A673 (cell line): ENCODE measurements at places on chromosomes 5 and 9. TPM values are rescaled to one million over a fixed set of nuclear protein-coding genes. Genes with fewer than 3 reads are reported as not detected.

NIM1K gene
- total RNA-seq, result 0.41 and 0.55 TPM in 2 replicates

CCDC192 gene
- not detected in 2 replicates for total RNA-seq

RFESD gene
- total RNA-seq, result 2.4 and 3.5 TPM in 2 replicates

NR2F1 gene
- total RNA-seq, result 3.0 and 3.5 TPM in 2 replicates

SHOC1 gene
- total RNA-seq, result not detected in 2 replicates

FOXD4L3 gene
- total RNA-seq, result not detected in 2 replicates

SPINK13 gene
- total RNA-seq, result not detected in 2 replicates

ENHO gene
- total RNA-seq, result 1.2 and 2.8 TPM in 2 replicates

GMCL2 gene
- not detected in 2 replicates for total RNA-seq

DNA sequence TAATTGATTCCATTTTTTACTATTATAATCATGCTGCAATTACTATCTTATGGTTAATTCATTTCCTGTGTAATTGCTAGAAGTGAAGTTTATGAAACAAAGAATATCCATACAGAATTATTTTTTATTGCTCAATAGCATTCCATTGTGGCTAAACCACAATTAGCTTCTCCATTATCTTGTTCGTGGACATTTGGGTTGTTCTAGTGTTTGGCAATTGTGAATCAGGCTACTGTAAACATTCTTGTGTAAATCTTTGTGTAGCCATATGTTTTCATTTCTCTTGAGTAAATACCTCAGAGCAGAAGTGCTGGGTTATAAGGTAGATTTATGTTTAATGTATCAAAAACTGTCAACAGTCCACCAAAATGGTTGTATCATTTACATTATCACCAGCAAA is 341.1 kb downstream of the MAT2B start:
- no peak overlapping the region for H3K4me3 ChIP-seq
- no peaks in the 10 kb centered on the region for H3K36me3 ChIP-seq
- no peak overlapping the region for H3K27ac ChIP-seq
- H3K27me3 ChIP-seq, result no peaks in the 10 kb centered on the region
- no peak for DNase-seq
- H3K4me1 ChIP-seq, result no peaks in the 10 kb centered on the region

DNA sequence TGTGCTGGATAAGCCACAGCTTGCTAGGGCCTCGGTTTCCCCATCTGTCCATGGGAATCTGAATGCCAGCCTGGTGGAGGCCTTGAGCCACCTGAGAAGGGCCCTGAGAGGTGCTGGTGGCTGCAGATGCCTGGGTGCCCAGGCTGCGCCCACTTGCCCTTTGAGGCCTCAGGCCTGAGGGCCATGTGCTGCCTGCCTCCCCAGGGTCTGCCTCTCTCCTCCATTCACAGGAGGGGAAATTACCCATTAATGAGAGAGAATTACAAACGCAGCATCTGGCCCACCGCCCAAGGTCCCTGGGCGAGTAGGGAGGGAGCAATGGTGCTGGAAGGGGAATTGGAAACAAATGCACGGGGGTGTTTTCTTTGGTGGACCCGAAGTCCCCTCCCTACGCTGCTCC is 59.6 kb downstream of the BARX1 start:
- no peak for DNase-seq
- no peak overlapping the region for H3K27ac ChIP-seq
- H3K4me3 ChIP-seq, result no peak overlapping the region
- no peaks in the 10 kb centered on the region for H3K36me3 ChIP-seq
- H3K27me3 ChIP-seq, result no peaks in the 10 kb centered on the region

DNA sequence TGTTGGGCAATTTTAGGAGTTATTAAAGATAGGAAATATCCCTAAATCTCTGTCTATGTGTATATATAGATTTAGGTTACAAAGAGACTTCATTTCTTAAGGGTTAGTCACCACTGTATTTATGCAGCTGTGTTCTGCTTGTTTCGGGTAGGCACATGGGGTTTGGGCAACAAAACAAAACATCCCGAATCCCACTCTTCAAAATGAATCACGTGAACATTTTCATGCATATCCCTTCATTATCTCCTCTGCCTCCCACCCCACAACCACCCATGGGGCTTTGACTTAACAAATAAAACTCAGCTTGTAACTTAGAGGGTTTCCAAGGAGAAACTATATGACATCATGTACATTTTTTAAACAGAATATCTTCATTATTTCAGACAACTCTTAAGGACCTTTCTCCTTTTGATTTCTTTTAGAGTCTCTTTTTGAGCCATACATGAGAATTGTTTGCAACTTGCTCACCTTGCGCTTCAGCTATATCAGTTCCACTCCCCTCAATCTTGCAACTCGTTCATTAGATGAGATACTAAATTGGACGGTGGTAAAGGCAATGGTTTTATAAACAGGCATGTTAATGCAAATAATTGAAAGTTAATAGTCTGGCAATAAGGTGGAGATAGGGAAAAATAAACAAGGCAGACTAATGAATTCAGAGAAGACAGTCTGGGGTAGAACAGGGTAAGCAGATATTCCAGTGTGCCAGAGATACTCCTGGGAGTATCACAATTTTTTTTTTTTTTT is 136.7 kb downstream of the CD180 start:
- no peak overlapping the region for H3K4me3 ChIP-seq
- no peaks in the 10 kb centered on the region for H3K27me3 ChIP-seq
- H3K27ac ChIP-seq, result no peak overlapping the region

DNA sequence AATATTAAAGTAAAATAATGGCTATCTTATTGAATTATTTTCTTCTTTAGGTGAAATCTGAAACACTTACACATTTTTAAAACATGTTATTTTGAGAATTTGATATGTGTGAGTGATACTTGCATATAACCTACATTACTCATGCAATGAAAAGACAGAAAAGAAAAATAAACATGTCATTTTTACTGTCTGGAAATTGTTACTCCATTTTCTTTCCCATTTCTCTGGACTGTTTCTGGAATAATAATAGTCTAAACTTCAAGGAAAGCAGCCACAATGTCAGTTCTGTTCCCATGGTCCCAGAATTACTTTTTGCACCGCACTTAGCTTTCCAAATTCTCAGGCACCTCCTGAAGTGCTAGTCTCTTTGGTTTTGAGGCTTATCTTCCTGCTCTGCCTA is 145.5 kb downstream of the PRR16 start:
- no peaks in the 10 kb centered on the region for H3K27me3 ChIP-seq
- H3K4me3 ChIP-seq, result no peak overlapping the region
- no peak for DNase-seq
- no peaks in the 10 kb centered on the region for H3K36me3 ChIP-seq
- H3K27ac ChIP-seq, result no peak overlapping the region

GRCh38 chr5:98785244-98785643 is 11.8 kb downstream of the RGMB start:
- H3K4me3 ChIP-seq, result no peak overlapping the region
- no peak overlapping the region for H3K27ac ChIP-seq
- no peaks in the 10 kb centered on the region for H3K27me3 ChIP-seq
- peaks cover 15% of the 10 kb centered on the region for H3K36me3 ChIP-seq

DNA sequence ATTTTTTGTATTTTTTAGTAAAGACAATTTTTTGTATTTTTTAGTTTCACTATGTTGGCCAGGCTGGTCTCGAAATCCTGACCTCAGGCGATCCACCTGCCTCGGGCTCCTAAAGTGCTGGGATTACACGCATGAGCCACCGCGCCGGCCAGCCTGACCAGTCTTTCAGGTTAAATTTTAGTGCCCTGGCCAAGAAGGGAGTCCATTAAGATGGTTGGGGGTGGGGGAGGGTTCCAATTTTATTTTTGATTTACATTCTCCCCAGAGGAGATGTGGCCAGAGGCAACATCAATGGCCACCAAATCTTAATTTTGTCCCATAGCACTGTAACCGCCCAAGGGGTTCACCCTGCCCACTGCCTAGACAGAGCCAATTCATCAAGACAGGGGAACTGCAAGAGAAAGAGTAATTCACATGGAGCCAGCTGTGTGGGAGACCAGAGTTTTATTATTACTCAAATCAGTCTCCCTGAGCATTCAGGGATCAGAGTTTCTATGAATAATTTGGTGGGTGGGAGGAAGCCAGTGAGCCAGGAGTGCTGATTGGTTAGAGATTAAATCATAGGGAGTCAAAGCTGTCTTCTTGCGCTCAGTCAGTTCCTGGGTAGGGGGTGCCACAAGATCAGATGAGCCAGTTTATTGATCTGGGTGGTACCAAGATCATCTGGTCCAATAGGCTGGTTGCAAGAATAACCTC is 24.7 kb downstream of the TBCA start:
- no peak overlapping the region for H3K4me3 ChIP-seq
- peak; percentile 22 for DNase-seq
- H3K4me1 ChIP-seq, result peaks cover 7% of the 10 kb centered on the region
- no peaks in the 10 kb centered on the region for H3K36me3 ChIP-seq

GRCh38 chr9:6171667-6172066 is 43.9 kb upstream of the IL33 start:
- no peaks in the 10 kb centered on the region for H3K27me3 ChIP-seq
- H3K4me3 ChIP-seq, result no peak overlapping the region
- H3K4me1 ChIP-seq, result no peaks in the 10 kb centered on the region
- H3K27ac ChIP-seq, result no peak overlapping the region

DNA sequence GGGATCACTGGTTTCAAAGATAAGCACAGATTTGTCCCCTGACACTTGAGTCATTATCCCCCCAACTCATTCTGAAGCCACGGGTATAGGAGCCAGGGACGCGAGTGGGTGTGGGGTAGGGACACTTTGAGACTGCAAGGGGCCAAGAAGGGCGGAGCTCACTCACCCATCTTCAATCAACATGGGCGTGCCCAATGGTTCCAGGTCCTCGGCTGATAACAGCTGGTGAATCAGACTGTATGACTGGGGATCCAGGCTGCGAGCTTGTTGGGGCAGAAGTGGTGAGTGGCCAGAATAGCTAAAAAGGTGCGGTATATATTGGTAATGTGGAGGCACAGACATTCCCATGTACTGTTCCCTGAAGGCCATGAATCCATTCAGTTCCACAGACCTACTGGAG is 30.7 kb upstream of the NR5A1 start:
- H3K4me1 ChIP-seq, result no peaks in the 10 kb centered on the region
- H3K4me3 ChIP-seq, result no peak overlapping the region
- H3K27me3 ChIP-seq, result no peaks in the 10 kb centered on the region
- H3K36me3 ChIP-seq, result no peaks in the 10 kb centered on the region
- H3K27ac ChIP-seq, result no peak overlapping the region

GRCh38 chr5:1007681-1008450 is 736 bp upstream of the NKD2 start:
- DNase-seq, result no peak
- peak overlapping the region; percentile 58 for H3K4me3 ChIP-seq
- H3K27me3 ChIP-seq, result no peaks in the 10 kb centered on the region
- peaks cover 31% of the 10 kb centered on the region for H3K4me1 ChIP-seq
- H3K36me3 ChIP-seq, result no peaks in the 10 kb centered on the region

DNA sequence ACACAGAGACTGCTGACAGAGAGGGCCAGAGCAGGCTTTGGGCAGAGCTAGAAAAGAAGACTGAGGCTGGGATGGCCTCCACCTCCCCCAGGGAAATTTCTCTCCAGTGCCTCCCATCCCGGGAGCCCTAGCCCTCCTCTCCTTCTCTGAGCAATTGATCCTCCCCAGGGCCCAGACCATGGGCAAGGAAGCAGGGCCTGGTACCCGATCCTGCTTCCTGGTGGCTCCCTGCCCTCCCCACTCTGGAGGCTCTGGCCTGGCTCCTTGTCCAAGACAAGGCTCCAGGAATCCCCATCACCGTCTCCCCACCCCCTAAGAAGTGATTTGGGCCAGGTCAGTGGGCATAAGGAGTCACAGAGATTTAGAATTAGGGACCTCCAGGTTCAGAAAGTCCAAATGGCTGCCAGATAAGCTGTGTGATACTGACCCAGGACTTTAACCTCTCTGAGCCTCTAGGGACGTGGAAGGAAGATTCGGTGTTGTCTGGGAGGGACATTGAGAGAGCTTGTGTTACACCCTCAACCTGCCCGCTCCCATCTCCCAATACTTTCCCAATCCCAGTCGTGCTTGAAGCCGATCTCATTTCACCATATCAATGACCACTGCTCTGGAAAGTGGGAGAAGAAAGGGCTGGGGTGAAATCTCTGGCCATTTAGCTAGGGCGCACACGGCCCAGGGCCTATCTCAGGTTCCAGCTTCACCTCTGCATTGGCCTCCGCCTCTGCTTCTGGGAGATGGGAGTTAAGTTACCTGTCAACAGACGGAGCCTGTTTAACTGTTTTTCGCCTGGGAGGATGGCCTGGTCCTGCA is 25.8 kb upstream of the KIF12 start:
- no peak overlapping the region for H3K27ac ChIP-seq
- no peaks in the 10 kb centered on the region for H3K27me3 ChIP-seq
- no peak overlapping the region for H3K4me3 ChIP-seq
- no peaks in the 10 kb centered on the region for H3K36me3 ChIP-seq
- H3K4me1 ChIP-seq, result no peaks in the 10 kb centered on the region

DNA sequence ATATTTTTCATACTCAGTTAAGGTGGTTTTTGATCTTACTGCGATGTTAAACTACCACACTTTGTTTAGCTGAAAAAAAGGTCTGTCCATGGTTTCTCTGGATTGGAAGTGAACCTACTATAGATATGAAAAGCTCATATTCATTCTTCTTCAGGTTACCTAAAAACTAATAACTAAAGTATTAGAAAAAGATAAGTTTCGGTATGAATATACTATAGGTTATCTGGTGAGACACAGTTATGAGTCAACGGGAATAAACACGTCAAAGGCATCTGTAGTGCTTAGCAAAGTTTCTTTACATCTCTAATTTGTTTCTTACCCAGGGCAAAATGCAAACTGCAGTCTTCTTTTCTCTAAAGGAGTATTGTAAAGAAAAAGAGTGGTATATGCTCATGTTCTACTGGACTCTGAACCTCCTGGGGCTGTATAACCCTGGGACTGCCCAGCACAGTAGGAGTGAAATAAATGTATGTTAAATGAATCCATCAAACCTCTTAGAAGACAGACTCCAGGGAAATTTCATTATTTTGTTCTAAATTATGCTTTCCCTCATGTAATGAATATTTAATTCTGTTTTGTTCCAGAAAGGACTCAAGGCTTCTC is 521.9 kb downstream of the PDE4D start:
- no peaks in the 10 kb centered on the region for H3K36me3 ChIP-seq
- H3K27me3 ChIP-seq, result no peaks in the 10 kb centered on the region
- no peaks in the 10 kb centered on the region for H3K4me1 ChIP-seq
- no peak overlapping the region for H3K4me3 ChIP-seq

DNA sequence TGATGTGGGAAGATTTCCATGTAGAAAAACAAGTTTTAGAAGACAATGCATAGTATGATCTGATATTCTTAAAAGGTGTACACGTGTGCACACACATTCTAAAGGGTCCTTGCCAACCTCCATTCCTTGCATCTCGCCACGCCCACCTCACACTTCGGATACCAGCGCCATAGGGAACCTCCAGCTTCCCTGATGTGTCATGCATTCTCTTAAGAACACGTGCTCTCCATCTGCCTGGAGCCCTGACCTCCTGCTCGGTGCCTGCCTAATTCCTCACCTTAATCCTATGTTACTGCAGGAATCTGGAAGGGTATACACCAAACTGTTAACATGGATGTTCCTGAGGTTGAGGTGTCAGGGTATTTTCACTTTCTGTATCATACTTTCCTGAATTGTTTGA is 63.1 kb downstream of the PTCD2 start:
- DNase-seq, result no peak
- H3K36me3 ChIP-seq, result no peaks in the 10 kb centered on the region
- peaks cover 14% of the 10 kb centered on the region for H3K27me3 ChIP-seq
- H3K4me3 ChIP-seq, result no peak overlapping the region
- peaks cover 8% of the 10 kb centered on the region for H3K4me1 ChIP-seq
- H3K27ac ChIP-seq, result no peak overlapping the region
